ENCODE measurements at places on chromosomes 6 and 20.
A peak's percentile ranks its signal among the peaks of the same experiment; 100 is the strongest.

DNA sequence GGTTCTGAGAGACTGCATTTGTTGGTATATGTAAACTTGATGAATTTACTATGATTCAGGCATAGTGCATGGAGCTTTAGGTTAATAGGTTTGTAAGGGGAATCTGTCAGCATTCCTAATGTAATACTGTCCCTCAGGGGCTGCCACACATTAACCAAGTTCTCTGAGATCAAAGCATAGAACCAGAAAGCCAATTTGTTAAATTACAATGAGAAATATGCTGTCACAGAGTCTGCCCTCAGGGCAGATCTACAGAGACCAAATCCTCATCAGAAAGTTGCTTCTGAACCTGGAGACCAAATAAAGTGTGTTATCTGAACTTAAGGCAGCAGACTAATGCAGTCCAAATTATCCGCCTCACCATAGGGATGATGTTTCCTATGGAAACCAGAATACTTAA, 250.8 kb upstream of the HTR1E start:
- no peak for DNase-seq

- no peak for DNase-seq
Observed at GRCh38 chr20:32709632-32710121, 33.6 kb downstream of the COMMD7 start.

DNA sequence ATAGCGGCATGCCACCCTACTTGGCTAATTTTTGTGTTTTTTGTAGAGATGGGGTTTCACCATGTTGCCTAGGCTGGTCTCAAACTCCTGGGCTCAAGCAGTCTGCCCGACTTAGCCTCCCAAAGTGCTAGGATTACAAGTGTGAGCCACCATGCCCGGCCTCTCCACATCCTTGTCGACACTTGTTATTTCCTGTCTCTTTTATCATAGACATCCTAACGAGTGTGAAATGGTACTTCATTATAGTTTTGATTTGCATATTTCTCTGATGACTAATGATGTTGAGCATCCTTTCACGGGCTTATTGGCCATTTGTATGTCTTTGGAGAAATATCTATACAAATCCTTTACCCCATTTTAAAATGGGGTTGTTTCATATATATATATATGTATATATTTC, 39.0 kb upstream of the ASXL1 start:
- no peak for DNase-seq

- DNase-seq: no peak
Observed at GRCh38 chr6:36126553-36127458, 3.5 kb upstream of the MAPK13 start.

GRCh38 chr6:31339210-31339609, 17.8 kb downstream of the HLA-B start:
- DNase-seq: no peak

GRCh38 chr6:105855433-105855832, 230.7 kb upstream of the PRDM1 start:
- no peak for DNase-seq

DNA sequence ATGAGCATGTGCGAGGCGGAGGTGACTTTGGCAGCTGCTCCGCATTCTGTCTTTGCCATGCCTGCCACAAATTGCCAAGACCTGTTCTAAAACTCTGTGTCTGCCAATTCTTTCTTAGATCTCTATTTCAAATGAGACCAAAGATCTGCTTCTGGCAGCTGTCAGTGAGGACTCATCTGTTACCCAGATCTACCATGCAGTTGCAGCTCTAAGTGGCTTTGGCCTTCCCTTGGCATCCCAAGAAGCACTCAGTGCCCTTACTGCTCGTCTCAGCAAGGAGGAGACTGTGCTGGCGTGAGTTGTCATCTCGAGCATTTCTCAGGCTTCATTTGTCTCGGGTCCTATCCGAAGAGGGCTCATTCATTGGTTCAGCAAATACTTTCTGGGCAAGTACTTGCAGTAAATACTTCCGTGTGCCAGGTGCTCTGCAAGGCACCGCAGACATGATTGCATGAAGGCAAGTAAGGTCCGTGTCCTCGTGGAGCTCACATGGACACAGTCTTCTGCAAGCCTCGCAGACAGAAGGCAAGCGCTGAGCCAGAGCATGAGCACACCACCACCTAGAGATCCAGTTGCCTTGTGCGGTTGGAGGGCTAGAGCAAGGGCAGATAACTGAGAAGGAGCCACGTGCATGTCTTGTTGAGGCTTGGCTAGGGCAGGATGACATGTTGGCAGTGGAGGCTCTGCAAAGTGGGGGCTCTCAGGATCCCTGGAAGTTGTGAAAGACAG, 19.7 kb upstream of the MROH8 start:
- DNase-seq: no peak

- DNase-seq: no peak
Observed at GRCh38 chr6:124797224-124797623, 165.0 kb upstream of the RNF217 start.

GRCh38 chr6:43096451-43097097, 20.5 kb downstream of the PTK7 start:
- DNase-seq: no peak

- DNase-seq: no peak
Observed at GRCh38 chr6:4383910-4384638, 248.7 kb upstream of the ECI2 start.

- DNase-seq: peak; percentile 63
Observed at GRCh38 chr20:61120595-61121515, 131.2 kb upstream of the CDH4 start.

DNA sequence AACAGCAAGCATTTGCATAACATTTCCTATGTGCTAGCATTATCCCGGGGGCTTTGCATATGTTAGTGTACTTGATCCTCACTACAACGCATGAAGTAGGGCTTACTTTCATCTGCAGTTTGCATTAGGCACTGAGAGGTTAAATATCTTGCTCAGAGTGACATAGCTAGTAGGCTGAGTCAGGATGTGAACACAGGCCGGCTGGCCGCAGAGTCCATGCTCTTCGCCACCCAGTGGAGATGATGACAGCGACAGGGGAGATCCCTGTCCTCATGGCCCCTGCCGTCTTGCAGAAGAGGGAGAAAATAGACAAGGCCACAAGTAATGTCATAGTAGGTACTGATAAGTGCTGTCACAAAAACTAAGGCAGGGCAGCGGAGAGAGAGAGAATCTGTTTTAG, 46.9 kb downstream of the LYRM4 start:
- no peak for DNase-seq

- no peak for DNase-seq
Observed at GRCh38 chr20:4038047-4038459, 22.7 kb upstream of the RNF24 start.

DNA sequence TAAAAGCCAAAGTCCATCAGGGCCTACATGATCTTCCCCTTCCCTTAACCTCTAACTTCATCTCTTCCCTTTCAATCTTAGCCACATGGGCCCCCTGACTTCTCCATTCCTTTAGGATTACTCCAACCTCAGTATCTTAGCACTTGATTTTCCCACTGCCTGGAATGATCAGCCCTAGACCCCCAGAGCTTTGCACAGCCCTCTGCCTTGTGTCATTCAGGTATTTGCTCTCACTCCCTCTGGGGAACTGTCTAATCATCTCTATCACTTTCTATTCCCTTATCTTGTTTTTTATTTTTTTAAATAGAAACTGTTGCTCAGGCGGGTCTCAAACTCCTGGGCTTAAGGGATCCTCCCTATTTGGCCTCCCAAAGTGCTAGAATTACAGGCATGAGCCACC, 13.3 kb upstream of the ZNFX1 start:
- DNase-seq: no peak

DNA sequence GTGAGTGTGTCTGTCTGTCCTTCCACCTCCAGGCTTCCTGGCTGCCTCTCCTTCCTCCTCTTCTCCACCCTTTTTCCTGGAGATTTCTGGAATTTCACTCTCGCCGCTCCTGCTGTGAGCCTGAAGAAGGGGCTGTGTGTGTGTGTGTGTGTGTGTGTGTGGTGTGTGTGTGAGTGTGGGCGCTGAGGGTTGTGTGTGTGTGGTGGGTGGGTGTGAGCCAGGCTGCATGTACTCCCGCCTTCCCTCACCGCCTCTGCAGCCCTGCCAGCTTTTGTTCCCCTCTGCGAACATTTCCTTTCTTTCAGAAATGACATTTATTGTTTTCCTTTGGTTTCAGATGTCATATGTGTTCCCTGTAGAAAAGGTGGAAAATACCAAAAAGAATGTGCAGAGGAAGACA, 76.0 kb downstream of the SRC start:
- DNase-seq: no peak

GRCh38 chr20:24116611-24117010, 128.0 kb upstream of the GGTLC1 start:
- DNase-seq: peak; percentile 30

- no peak for DNase-seq
Observed at GRCh38 chr6:5701174-5701573, 305.6 kb downstream of the NRN1 start.

DNA sequence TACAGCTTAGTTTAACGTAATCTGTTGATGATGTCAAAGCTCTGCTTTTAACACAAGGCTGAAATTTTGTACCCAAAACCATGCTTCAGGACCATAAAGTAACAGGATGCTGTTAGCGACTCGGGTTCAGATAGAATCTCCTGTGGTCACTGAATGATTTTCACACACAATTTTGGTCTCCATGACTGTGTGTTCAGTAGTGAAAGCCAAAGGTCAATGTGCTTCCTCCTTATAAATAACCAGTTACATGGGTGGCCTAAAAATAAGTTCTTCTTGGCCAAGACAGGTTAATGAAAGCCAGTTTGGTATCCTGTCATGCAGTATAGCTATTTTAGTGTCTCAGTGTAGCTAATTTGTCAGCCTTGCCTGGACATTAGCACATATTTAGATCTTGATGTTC, 19.1 kb upstream of the LOC128125822 start:
- DNase-seq: no peak

- DNase-seq: no peak
Observed at GRCh38 chr6:113361014-113361645, 496.0 kb upstream of the MARCKS start.

GRCh38 chr6:148999501-148999900, 252.7 kb downstream of the UST start:
- no peak for DNase-seq

- DNase-seq: no peak
Observed at GRCh38 chr6:96436398-96436797, 85.2 kb upstream of the UFL1 start.

DNA sequence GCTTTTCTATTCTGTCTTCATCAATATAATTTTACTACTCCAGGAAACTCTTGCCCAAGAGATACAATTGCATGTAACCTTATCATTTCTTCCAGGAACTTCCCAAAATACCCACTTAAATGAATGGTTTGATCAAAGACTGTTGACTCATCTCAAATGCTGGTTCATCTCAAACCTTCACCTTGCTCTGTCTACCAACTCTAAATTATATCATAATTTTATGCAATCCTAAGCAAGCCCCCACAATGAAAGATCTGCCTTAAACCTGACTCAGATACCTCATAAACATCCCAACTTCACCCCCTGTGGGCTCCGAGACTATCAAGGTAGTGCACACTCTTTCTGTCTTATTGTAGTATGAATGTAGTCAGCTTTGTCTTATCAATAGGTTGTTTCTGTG, 65.5 kb upstream of the GCM1 start:
- no peak for DNase-seq

- DNase-seq: no peak
Observed at GRCh38 chr6:235763-236360, 56.4 kb upstream of the DUSP22 start.

- no peak for DNase-seq
Observed at GRCh38 chr6:66340736-66341135, 633.7 kb upstream of the EYS start.

GRCh38 chr20:53871541-53871940, 198.9 kb downstream of the BCAS1 start:
- no peak for DNase-seq

DNA sequence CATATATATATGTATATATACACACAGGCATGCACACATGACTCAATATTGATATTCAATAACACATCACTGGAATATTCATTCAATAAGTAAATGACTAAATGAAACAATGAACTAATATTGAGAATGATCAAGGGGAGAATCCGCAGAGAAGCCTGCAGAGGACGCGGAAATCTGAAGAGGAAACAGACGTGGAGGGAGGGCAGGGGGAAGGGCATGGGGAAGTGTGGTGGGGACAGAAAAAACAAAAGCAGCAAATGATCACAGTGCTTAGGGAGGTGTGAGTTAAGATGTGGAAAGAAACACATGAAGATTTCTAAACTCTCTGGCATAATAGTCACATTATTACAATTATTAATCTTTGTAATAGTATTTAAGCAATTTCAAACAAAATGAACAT, 14.5 kb downstream of the PERP start:
- no peak for DNase-seq

DNA sequence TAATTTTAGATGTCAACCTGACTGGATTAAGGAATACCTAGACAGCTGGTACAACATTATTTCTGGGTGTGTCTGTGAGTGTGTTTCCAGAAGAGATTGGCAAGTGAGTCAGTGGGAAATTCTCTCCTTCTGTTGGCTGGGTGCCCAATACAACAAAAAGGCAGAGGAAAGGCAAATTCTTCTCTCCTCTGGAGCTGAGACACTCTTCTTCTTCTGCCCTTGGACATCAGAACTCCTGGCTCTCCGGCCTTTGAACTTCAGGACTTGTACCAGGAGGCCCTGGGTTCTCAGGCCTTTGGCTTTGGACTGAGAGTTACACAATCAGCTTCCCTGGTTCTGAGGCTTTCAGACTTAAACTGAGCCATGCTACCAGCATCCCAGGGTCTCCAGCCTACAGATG, 7.8 kb upstream of the BTN3A1 start:
- peak; percentile 36 for DNase-seq

GRCh38 chr20:11395581-11395980, 522.1 kb upstream of the BTBD3 start:
- no peak for DNase-seq

DNA sequence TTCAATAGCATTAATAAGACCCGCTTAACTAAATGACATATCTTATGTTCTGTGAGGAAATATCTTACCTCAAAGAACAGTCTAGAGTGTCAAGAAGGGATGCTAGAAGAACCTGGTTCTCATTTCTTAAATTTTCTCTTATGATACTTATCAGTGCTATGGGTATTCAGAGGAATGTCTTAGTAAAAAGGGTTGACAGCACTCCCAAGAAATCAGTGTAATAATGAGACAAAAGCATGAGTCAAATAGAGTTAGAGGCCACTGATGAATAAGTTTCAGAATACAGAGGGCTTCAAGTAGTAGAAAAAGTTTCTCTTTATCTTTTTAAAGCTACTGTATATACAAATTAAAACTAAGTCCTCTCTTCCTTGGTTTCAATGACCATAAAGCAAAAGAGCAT, 242.8 kb downstream of the GJA1 start:
- no peak for DNase-seq
